NCI-H1092 (cell line): ENCODE measurements at places on chromosomes 16 and 17.

DNA sequence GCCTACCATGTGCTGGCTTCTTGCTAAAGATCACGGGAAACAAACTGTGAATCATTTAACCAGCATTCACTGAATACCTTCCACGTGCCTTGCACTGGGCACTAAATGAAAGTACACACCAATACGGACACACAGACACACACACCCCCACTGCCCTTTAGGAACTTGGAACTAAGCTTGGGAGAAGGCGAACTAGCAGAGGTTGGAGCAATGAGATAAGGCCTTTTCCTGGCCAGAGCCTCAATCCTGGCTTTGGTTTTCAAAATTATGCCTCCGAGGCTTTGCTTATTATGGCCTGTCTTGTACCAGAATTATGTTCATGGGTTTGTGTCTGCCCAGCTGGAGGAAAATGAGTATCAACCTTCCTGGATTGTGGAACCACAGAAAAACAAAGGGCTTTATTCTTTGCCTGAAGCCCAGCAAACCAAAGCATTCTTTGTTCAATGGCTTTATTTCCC is 32.3 kb downstream of the CPPED1 start:
- no peak for DNase-seq

GRCh38 chr17:63382826-63383225 is 63.3 kb downstream of the CYB561 start:
- no peak for DNase-seq

DNA sequence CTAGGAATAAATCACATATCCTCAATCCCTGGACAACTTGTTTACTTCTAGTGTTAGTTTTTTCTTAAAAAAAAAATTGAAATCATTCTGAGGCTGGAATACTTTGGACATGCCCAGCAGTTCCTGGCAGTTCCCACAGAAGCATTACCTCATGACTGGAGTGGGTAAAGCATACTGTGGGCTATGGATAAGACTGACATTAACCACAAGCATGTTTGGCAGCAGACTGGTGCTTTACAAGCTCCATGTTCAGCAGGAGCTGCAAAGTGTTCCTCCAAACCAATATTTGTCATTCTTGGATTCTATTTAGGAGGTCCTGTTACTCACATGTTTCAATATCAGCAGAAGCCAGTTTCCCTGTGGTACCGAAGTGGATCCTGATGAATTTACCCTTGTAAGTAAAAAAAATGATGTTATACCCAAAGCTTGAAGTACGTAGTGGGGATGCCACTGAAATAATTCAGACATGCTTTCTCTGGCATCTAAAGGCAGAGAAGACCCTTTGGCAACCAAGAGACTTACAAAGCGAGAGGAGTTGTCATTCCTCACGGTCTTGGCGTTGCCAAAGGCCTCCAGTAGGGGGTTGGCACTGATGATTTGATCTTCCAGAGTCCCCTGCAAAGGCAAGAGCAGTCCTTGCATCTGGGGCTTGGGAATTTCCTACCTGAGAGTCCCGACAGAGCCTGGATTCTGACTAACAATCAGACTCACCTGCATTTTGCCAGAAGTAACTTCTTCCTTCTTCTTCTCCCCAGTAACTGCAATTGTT is 4.9 kb downstream of the MYH1 start:
- no peak for DNase-seq

DNA sequence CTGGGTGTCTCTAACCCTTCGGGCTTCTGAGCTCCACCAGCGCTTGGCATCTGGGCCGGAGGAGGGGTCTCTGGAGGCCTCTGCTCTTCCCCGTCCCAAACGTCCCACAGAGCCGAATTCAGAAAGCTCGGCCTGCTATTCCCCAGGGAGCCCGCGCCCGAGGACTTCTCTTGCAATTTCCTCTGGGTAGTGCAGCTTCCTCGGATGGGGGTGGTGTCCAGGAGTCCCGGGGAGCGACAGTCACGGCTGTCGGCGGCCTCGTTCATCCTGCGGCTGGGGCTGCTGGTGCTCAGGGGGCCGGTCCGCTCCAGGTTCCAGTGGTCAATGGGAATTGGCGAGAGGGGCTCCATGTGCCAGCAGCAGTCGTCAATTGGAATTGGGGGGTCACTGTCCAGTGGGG is 11.8 kb upstream of the NLRC3 start:
- DNase-seq = no peak

DNA sequence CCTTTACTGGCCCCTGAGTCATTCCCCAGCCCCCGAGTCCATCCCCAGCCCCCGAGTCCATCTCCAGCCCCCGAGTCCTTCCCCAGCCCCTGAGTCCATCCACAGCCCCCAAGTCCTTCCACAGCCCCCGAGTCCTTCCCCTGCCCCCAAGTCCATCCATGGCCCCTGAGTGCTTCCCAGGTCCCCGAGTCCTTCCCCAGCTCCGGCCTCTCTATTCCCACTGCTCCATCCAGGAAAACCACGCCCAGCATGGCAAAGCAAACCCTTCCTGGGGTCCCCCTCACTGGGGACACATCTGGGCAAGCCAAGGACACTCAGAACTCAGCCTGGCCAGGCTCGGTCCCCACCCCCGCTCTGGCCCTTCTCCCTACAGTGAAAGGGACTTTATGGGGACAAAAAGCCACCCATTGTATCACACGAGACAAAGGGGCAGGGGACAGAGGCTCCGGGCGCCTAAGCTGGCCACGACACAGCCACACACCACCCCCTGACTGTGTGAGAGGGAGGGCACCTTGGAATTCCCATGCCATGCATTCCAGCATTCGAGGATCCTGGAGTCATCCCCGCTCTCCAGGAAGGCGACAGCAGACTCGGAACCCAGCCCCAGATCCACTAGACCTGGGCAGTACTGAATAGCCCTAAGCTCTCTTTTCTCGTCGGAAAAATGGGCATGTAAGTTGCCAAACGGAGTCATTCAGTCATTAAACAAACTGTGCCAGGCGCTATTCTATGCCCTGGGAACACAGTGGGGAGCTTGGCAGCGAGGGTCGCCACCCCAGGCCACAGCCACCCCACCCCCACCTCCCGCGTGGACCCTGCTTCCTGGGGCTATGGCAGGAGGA is 14.0 kb downstream of the PLLP start:
- no peak for DNase-seq

- no peak for DNase-seq
Measured at GRCh38 chr17:74480290-74480689, 13.9 kb downstream of the CD300A start.
